ENCODE measurements at places on chromosomes 1 and 21.

DNA sequence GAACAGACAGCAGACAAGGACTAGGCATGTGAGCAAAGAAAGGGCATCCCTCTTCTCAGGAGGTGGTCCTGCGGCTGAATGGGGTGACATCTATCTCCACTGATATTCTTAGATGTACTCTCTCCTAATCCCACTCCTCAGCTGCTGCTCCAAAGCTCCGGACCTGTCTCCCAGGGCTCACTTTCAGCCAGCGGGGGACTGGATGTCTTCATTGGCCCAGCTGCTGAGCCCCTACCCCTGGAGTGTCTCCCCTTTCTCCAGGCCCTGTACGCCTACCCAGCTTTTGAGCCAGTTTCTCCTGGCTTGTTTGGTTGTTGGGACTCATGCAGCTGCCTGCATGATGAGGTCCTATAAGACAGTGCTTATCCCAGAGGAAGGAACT lies 28.8 kb upstream of the CSF1 start:
- DNase-seq: no peak

DNA sequence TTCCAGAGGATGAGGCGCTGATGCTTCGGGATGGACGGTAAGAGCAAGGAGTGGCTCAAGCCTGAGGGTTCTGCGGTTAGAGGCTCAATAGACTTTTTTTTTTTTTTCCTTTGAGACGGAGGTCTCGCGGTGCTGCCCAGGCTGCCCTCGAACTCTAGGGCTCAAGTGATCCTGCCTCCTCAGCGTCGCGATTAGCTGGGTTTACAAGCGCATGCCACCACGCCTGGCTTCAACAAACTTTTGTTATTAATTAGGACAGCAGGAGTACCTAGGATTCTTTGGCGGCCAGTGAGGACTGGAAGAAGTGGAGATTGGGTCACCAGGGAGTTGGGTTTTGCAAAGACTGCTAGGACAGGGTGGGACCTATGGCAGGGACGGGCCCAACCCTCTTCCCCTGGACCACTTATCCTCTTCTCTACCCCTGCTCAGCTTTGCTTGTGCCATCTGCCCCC lies 587 bp downstream of the SCNM1 start:
- no peak for DNase-seq

- DNase-seq: no peak
Measured at GRCh38 chr1:224457782-224458144, 23.2 kb upstream of the WDR26 start.

- DNase-seq: no peak
Measured at GRCh38 chr1:175273376-175274031, 80.9 kb upstream of the KIAA0040 start.

DNA sequence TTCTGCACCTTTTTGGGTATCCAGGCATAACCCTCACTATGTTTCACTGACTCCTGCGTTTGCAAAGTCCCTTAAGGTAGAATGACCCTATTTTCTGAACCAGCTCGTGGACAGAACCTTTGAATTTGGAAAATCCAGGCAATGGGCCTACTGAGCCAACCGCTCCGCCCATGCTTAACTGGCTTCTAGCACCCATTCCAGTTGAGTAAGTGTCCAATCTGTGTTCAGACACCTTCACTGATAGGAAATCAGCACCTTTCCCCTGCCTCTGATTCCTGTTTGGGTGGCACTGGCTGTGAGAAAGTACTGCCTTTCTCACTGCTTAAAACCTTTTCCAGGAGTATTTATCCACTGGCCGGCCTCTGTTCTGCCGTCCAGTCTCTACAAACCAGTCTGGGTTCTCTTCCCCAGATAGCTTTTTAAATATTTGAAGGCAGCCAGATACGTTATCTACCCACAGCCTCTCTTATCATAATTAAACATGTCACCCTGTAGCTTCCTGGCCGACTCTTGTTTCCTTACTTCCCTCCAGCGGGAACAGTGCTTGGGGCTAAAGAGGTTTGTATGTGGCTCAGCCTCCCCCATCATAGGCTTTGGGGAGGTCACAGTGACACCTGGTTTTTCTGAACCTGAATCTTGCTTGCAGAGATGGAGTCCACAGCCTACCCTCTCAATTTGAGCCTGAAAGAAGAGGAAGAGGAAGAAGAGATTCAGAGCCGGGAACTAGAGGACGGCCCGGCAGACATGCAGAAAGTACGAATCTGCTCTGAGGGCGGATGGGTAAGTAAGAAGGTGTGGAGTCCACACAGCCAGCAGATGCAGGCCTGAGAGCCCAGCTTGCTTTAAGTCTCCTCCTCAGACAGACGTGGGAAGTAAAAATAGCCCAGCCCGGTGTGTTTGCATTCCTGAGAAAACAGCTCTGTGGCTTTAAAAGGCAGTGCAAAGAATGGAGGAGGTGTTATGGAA lies 1.3 kb downstream of the POGK start:
- no peak for DNase-seq

DNA sequence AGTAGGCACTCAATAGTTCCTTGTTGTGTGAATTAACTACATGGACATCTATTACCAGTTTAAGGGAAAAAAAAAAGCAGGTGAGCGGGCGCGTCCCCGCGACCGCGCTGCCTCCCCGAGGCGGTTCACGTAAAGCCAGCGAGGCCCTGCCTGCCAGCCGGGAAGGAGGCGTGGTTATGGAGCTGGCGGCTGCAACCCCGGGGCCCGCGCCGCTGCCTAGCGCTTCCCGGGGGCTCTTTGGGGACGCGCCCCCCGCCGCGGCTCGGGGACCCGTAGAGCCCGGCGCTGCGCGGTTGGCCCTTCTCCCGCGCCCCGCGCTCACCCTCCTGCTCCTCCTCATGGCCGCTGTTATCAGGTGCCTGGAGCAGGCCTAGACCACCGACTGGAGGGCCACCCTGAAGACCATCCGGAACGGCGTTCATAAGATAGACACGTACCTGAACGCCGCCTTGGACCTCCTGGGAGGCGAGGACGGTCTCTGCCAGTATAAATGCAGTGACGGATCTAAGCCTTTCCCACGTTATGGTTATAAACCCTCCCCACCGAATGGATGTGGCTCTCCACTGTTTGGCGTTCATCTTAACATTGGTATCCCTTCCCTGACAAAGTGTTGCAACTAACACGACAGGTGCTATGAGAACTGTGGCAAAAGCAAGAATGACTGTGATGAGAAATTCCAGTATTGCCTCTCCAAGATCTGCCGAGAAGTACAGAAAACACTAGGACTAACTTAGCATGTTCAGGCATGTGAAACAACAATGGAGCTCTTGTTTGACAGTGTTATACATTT lies 2.6 kb upstream of the CC2D1B start:
- no peak for DNase-seq

DNA sequence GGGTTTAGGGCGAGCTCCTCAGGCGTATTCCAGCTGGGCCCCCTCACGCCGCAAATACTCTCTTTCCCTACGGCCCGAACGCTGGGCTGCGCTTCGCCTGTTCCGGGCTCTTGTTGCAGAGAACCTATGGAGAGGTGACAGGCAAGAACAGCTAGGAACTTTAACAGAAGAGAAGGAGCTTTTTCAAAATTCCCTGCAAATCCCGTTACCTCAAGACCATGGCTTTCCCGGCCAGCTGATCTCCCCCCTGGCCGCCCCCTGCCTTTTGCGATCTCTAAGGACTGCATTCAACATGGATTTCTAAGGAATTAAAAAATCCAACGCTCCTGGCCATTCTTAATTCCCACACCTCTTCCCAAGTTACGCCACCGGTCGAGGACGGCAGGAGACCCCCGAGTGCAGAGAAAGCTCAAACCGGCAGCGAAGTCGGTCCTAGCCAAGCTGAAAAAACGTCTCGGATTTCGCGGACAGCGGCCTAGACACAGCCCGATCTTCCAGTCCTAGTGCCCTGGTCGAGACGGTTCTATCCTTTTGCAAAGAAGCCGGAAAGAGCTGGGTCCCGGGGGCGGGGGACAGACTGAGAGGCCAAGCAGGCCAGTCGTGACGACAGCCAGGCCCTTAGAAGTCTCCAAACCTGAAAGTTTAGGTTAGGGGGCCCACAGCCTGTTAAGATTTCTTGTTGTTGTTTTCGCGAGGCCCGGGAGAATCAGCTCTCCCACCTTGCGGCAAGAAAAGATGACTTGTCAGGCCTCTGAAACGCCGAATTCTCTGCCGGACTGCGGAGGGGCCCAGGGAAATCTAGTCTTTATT lies 1.1 kb upstream of the TBX15 start:
- no peak for DNase-seq

GRCh38 chr21:27526451-27526850 lies 559.6 kb upstream of the ADAMTS5 start:
- DNase-seq: no peak

DNA sequence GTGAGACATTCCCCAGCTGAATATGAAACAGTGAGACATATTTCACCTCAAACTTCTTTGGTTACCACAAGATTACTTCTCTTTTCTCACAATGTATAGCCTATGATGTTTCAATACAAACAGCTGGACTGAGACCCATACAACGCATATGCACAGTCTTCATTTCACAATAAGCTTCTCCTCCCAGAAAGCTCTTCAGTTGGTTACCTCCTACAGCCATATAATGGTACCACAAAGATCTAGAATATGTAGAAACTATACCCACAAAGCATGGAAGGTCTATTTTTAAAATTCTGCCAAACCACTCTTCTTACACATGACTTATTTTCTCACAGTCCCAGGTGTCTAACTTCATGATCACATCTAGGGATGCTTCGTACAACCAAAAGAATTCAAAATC lies 70.8 kb downstream of the JAK1 start:
- no peak for DNase-seq

GRCh38 chr1:200906491-200906890 lies 11.8 kb downstream of the INAVA start:
- no peak for DNase-seq

- DNase-seq: no peak
Measured at GRCh38 chr1:171292799-171293198, 21.2 kb upstream of the FMO4 start.

All from stimulated activated CD4-positive, alpha-beta T cell treated with anti-CD3 and anti-CD28 coated beads, Interleukin-1b, Interleukin-23, amount 100 ng/mL, for 1 hour (primary cell).